Iris pigment epithelial cell (primary cell): ENCODE measurements at places on chromosomes 2 and 18.

DNA sequence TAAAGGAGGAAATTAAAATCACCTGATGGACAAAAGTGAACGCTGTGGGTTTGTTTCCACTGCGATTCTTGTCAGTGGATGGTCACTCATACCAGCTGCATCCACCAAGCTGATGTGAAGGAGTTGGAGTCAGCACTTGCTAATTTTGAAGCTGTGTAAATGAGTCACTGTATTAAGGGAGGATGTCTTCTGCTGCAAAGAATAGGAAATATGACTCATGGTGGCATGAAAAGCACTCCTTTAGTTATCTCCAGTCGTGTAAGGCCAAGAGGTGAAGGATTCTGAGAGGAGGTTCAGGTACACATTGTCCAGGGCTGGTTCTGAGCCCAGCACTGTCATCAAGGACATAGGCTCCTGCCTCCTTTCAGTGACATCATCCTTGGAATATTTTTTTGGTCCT lies 71.7 kb upstream of the SKOR2 start:
- DNase-seq, result peak; percentile 25

- DNase-seq, result no peak
Observed at GRCh38 chr2:96534701-96535181, 1.8 kb upstream of the ARID5A start.

GRCh38 chr2:71101656-71102055 lies 28.4 kb downstream of the MCEE start:
- DNase-seq, result peak; percentile 91

GRCh38 chr2:140589273-140589672 lies 1541.5 kb downstream of the LRP1B start:
- peak; percentile 25 for DNase-seq

DNA sequence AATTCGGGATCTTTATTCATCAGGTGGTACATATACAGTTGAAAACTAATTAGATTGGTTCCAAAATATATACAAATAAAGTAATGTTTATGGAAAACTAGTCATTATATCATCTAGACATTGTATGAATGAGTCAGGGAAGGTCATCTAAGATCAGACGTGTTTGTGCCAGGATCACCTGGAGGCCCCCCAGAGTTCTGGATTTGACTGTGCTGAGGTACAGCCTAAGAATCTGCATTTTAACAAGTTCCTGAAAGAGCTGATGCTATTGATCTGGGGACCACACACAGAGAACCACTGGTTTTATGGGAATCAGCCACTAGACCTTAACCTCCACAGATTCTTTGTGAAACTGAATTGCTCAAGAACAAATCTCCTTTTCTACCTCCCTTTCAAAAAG lies 43.2 kb downstream of the PARD6G start:
- DNase-seq, result no peak

DNA sequence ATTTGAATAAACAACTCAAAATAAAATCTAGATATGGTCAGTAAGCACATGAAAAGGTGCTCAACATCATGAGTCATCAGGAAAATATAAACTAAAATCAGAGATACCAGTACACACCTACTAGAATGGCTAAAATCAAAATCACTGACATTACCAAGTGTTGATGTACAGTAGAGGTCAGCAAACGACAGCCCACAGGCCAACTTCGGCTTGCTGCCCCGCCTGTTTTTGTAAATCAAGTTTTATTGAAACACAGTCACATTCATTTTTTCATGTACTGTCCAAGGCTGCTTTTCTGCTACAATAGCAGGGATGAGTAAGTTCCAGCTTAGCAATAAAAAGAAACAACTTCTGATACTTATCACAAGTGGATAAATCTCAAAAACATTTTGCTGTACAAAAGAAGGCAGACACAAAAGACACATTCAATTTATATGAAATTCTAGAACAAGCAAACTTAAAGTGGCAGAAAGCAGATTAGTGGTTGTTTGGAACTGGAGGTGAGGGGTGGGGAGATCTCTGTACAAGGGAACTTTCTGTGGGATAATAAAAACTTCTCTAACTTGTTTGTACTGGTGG lies 32.1 kb downstream of the TRAK2 start:
- DNase-seq, result no peak

DNA sequence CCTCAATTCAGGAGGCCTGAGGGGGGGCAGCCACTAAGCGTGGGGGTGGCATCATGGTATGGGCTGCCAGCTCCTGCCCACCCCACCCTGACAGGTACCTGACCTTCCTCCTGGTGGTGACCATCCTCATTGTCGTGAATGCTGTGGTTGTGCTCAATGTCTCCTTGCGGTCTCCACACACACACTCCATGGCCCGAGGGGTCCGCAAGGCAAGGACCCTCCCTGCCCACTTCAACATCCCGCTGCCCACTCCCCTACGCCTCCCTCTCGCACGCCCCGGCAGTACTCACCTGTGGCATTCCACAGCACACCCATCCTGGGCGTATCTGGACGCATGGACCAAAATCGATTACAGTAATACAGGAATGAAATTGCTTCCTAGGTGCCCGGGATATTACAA lies 4.0 kb downstream of the CHRNG start:
- DNase-seq, result no peak

- no peak for DNase-seq
Observed at GRCh38 chr2:45814951-45815621, 163.6 kb downstream of the PRKCE start.

DNA sequence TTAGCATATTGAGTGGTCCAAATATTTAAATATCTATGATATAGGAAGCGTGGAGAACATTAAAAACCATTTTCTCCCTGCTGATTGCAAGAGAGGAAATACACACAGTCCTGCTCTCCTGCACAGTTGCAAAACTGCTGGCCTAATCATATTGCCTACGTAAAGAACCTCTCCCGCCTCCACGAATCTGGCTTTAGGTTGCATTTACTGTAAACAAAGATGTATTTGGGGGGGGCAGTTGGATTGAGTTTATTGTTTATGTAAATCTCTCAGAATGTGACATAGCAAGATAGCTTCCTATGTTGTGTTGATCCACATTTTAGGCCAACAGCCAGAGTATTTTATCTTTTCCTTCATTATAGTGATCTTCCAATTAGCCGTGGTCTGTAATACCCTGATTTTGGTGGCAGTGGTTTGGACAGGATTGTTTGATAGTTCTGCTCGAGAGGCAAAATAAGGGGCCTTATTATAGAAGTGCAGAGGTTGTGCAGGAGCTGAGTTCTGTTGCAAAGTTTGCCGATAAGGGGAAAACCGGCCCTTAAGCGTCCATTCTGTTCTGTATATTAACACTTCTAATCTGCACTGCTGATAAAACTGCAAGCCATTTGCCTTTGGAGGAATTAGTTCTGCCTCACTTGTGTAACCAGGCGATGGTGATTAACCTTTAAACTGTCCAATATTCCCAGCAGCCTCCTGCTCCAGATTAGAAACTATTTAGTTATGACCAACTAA lies 101.6 kb upstream of the SIX3 start:
- no peak for DNase-seq

- DNase-seq, result no peak
Observed at GRCh38 chr2:230382108-230382507, 33.9 kb upstream of the SP100 start.

GRCh38 chr2:70121627-70122372 lies 34.5 kb downstream of the PCBP1 start:
- DNase-seq, result no peak

DNA sequence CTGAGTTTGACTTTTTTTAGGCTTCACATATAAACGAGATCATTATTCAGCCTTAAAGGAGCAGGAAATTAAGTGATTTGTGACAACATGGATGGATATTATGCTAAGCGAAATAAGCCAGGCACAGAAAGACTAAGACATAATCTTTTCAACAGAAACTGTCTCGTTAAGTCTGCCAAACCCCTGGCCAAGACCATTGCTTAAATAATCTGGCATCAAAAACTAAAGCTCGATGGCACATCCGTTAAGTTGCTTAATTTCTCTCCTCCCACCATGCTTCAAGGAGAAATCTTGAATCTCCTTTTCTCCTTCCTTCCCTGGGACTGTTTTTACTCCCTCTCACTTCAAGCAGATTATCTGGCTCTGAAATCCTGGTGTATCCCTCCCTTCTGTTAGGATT lies 140.3 kb downstream of the GALNT14 start:
- DNase-seq, result no peak
